ENCODE measurements at places on chromosomes 7 and 10.

DNA sequence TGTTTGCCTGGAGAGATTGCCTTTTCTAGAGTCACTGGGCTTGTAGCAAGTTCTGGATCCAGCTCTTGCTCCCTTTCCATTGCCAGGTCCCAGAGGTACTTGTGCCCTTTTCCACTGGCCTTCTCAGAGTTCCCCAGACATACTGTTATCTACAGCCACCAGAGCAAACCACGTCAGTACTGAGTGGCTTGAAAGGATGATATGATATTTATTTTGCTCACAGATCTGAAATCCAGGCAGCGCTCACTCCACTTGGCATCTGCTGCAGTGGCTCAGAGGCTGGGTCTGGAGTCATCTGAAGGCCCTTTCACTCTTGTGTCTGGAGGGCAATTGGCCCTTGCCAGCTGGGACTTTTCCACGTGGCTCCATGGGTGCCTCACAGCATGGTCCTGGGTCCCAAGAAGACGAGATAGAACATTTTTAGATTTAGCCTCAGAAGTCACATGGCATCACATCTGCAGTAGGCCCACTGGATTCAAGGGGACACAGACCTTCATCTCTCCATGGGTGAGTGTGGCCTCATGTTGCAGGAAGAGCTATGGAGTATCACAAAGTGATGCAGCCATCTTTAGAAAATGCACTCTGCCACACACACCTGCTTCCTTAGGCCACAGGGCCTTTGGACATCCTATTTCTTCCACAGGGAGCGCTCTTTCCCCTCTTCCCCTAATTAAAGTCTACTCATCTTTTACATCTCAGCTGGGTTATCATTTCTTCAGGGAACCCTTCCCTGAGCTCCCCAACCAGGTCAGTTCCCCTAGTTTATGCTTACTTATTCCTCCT, 22.9 kb upstream of the TCF7L2 start:
- no peak for DNase-seq

DNA sequence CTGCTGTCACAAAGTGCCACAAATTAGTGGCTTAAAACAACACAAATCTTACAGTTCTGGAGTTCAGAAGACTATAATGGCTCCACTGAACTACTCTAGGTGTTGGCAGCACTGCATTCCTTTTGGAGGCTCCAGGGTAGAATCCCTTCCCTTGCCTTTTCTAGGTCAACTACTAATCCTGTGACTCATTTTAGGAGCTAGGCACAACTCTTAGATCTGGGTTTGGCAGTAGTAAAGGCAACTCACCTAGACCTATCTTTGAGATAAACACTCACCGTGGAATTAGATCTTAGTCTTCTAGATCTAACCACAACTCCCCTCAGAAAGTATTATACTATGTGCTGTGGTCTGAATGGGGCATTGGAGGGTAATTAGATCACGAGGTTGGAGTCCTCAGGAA, 60.4 kb downstream of the ANKIB1 start:
- no peak for DNase-seq

DNA sequence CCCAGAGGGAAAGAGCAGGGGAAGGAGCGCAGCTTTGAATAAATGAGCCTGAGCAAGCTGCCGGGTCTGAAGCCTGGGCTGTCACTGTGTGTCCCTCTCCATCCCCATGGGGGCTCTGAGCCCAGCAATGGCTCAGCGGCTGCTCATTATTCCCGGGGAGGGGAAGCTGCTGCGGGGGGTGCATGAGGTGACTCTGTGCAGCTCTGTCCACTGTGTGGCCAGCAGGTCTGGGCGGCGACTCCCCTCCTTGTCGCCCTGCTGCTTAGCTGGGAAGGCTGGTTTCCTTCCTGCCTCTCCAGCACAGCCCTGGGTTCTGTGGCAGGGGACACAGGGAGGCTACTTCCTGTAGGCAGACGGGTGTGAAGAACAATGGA, 234.2 kb downstream of the PRPF18 start:
- DNase-seq = no peak

- DNase-seq = no peak
These were observed 56.7 kb downstream of the BTAF1 start for GRCh38 chr10:91980319-91980718.

DNA sequence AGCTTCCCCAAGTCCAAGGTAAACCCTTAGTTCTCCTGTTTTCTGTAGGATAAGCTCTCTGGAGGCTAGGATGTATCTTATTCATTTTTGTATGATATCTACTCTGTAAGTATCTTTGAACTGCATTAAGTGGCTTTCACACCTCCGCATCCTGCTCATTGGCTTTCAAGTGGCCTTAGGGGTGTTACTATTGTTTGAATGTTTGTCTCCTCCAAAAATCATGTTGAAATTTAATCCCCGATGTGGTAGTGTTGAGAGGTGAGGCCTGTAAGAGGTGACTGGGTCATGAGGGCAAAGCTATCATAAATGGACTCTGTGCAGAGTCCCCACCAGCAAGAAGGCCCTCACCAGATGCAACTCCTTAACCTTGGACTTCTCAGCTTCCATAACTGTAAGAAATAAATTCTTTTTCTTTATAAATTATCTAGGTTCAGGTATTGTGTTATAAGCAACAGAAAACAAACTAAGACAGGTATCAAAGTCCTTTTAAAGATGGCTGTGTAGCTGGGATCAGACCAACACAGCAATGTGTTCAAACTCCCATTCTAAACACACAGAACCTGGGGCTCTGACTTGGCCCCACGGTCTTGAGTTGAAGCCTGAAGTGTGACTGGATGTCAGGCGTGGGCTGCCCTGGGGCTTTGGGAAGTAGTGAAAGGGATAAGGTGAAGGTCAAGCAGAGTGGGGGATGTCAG, 25.9 kb downstream of the TBXAS1 start:
- DNase-seq = no peak

GRCh38 chr10:128549101-128549608, 422.9 kb upstream of the MKI67 start:
- DNase-seq = no peak

GRCh38 chr7:114786455-114786854, 135.4 kb upstream of the MDFIC start:
- DNase-seq = no peak

- DNase-seq = peak; percentile 50
These were observed at the start of gene CPA1 for GRCh38 chr7:130379921-130380860. Gene CPA1, plus strand, starts transcription at chr7:130380494. Its CDS starts 27 bp downstream, at chr7:130380521.

GRCh38 chr10:17883621-17884020, 68.1 kb upstream of the SLC39A12 start:
- DNase-seq = no peak

DNA sequence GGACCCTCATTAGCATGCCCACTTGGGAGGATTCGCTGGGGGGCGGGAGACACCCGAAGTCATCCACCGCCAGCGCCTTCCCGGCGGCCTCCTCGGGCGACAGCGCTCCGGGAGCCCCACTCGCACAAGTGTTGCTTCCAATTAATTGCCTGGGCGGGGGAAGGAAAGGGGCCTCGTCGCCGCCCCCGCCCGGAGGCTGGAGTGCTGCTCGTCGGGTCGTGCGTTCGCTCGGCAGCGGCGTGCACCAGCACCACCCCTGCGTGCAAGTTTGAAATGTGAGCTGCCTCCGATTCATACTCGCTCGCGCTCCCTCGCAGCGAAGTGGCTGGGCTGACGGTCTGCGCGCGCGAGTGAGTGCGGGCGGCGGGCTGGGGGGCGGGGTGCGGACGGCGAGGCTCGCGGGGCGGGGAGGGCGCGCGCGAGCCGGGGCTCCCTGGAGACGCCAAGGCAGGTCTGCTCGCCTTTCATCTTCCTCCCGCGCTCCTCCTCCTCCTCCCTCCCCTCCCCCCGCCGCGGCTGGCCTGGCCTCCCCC, 104.6 kb upstream of the PPIF start:
- DNase-seq = peak; percentile 77

DNA sequence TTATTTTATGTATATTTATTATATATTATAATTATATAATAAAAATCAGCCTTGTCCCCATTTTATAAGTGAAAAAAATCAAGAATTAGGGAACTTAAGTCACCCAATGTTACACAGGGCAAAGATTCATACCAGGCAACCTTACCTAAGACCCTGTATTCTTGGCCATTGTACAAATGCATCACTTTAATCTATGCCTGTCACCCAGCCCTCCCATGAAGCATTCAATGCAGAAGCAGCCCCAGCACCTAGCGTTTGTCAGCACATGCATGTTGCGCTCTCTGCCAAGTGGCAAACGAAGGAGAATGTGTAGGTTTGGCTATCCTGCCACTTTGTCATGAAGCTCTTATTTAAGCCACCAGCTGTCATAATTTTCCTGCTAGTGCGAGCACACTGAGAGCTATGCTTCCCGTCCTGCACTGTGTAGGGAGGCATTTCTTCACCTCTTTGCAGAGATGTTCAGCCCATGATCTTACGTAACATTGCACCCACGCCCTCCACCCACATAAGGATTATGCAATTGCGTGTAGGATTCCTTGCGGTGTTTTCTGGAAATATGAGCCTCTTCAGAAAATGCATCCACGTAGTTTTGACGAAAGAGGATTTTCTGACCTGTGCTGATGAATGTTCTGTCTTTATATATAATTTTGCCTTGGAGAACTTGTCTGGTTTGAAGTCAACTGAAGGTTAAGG, 7.7 kb upstream of the COBL start:
- peak; percentile 3 for DNase-seq

DNA sequence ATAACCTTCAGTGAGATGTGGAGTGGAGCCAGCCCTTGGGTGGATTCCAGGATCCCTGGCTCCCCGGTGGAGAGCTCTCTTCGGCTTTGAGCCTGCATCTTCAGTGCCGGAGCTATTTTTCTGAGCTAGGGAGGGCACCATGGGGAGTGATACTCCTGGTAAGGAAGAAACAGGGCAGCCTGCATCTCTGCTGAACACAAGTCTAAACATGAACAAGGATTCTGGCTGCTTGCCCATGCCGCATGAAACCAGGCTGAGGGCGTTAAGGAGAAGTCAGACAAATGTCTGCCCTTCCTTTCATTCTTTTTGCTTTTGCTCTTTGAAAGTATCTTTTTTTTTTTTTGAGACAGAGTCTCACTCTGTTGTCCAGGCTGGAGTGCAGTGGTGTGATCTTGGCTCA, 60.4 kb downstream of the EVX1 start:
- DNase-seq = no peak

DNA sequence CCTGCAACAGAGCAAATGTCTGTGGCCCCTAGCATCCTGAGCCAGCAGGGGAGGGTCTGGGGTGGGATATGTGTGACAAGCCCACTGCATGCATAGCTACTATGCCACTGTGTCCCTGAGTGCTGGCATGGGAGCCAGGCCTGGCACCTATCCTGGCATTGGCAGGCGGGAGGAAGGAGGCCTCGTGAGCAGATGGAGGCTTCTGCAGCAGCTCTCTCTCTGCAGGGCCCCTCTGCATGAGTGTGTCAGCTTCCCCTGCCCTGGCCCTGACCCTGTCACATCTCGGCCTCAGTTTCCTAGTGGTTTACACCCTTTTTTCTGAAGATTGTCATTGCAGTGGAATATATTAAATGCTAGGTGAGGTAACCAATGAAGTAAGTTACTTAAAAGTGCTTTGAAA, 13.1 kb upstream of the IMPDH1 start:
- no peak for DNase-seq

GRCh38 chr7:16484453-16485158, 19.1 kb upstream of the SOSTDC1 start:
- DNase-seq = peak; percentile 58

- DNase-seq = no peak
These were observed at the start of gene CCDC3 for GRCh38 chr10:13001041-13001886. Gene CCDC3, minus strand, starts transcription at chr10:13001713. Its CDS starts 143 bp downstream, at chr10:13001570.

GRCh38 chr7:145082366-145083161, 246.7 kb upstream of the TPK1 start:
- DNase-seq = no peak

DNA sequence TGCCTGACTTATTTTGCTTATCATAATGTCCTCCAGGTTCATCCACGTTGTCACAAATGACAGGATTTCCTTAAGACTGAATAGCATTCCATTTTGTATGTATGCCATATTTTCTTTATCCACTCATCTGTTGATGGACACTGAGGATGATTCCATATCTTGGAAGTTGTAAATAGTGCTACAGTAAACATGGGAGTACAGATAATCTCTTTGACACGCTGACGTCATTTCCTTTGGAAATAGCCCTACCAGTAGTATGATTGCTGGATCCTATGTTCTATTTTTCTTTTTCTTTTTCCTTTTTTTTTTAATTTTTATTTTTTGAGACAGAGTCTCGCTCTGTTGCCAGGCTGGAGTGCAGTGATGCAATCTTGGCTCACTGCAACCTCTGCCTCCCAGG, 167.6 kb downstream of the CTTNBP2 start:
- no peak for DNase-seq

DNA sequence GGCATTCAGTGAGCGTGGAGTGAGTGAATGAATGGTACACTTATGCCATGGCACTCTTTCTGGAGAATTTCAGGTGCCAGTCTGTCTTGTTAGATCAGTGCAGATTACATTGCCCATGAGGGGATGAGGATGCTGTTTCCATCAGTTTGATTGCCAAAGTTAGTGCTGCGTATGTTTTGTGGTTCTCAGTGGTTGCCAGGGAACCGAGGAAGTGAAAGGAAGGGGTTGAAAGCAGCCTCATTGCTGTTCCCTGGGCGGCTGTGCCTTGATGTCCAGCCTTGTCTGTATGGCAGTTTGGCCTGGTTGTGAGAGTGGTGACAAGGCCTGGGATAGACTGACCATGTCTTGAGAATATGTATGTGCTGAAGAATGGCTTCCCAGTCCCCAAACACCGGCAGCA, 30.2 kb downstream of the WBP1L start:
- DNase-seq = peak; percentile 52

DNA sequence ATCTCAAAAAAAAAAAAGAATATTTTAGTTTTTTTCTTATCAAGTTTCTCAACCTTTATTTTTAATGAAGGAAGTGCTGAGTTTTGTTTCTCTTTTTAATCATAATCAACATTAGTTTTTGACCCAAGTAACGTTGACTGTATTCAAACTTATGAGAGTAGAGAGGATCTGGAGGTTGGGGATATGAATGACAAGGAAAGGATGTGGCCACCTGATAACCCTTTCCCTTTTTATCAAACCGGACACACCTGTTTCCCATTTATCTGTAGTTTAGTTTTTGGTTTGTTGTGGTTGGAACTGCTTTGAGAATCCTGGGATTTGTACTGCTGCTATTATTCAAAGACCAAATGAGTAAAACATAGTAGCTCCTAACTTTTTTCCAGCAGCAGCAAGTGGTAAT, 38.6 kb downstream of the HACD1 start:
- DNase-seq = no peak

Data from cardiac fibroblast (primary cell).